Breast epithelium (tissue), 4 donors: ENCODE measurements at places on chromosomes 5 and 9. TPM values are rescaled to one million over a fixed set of nuclear protein-coding genes. Genes with fewer than 3 reads are reported as not detected.

- H3K4me3 ChIP-seq = no peak overlapping the region
- DNase-seq = no peak
- H3K27me3 ChIP-seq = no peaks in the 10 kb centered on the region
- no peaks in the 10 kb centered on the region for H3K4me1 ChIP-seq
- H3K27ac ChIP-seq = no peak overlapping the region
Observed at GRCh38 chr9:4939118-4939561, 45.9 kb upstream of the JAK2 start.

The ADGRD2 gene
- total RNA-seq = 2.9 TPM

The TTC16 gene
- 0.59 TPM for total RNA-seq

The SEMA6A gene
- total RNA-seq = 33.9 TPM

GRCh38 chr5:135492319-135492626, 40.1 kb upstream of the TIFAB start:
- DNase-seq = no peak
- no peaks in the 10 kb centered on the region for H3K4me1 ChIP-seq
- no peaks in the 10 kb centered on the region for H3K27me3 ChIP-seq
- no peaks in the 10 kb centered on the region for H3K36me3 ChIP-seq
- H3K4me3 ChIP-seq = no peak overlapping the region
- peak overlapping the region; percentile 84 for H3K27ac ChIP-seq

DNA sequence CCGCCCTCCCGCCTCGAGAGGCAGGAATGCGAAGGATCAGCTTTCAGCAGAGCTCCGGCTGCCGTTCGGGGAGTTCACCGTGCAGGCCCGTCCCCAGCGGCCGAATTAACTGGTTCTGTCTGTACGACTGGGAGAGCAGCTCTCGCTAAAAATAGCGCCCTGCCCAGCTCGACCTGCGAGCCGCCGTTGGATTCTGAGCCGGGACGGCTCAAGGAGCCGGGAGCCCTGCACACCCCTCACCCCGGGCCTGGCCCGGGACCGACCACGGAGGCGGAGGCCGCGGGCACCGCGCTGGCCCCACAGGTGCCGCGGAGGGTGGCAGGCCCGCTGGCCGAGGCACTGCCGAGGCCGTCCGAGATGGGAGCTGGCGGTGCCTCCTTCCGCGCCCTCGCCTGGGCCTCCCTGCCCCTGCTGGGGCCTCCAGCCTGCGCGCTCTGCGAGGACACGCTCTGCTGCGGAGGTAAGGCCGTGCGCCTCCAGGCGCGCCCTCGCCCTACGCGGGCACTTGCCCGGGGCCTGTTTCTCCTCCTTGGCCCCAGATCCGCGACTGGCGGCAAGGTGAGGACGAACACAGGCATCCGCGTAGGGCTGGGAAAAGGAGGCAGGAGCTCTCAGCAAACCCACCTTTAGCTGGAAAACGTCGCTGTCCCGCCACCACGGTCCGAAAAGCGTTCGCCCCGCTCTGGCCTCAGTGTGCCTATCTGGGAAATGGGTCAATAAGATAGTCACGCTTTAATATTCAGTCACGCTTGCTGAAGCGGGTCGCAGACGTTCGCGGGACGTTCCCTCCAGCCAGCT, 53.1 kb upstream of the DAB2IP start:
- no peaks in the 10 kb centered on the region for H3K36me3 ChIP-seq
- peak overlapping the region; percentile 94 for H3K27ac ChIP-seq
- DNase-seq = peak; percentile 91

DNA sequence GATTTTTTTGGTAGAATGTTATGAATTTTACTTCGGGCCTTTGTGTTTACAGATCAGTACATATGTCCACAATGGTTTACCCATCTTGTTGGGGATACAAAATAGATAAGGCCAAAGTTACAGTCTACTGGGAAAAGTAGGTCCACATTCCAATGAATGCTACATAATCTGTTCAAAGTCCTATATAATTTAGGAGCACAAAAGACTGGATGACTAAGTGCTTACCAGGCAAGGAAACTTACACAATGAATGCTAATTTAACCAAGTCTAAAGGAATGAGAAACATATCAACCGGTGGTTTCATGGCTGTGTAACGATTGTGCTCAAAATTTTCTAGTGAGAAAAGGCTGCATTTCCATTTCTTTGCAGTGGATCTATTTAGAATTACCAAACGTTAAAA, 97.4 kb upstream of the TRPM3 start:
- H3K36me3 ChIP-seq = no peaks in the 10 kb centered on the region
- no peak overlapping the region for H3K27ac ChIP-seq
- no peak overlapping the region for H3K4me3 ChIP-seq
- DNase-seq = no peak

The PRUNE2 gene
- total RNA-seq = 4.6 TPM

The FOXD4L3 gene
- total RNA-seq = not detected

DNA sequence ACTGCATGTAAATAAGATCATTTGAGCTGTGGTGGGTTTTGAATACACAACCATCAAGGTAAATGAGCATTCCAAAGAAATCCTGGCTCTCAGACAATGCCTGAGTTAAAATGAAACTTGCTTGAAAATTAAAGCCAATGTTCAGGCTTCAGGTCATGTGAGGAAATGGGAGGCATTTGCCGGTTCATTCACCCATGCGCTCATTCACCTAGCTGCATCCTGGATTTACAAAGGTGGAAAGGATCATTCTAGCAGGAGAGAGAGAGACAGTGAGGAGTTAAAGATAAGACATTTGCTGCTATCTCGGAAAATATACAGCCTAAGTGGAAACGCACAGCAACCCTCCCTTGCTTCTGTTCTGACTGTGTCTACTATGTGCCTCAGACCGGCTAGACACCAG, 143.8 kb upstream of the KLF4 start:
- no peak overlapping the region for H3K27ac ChIP-seq
- DNase-seq = no peak
- no peak overlapping the region for H3K4me3 ChIP-seq
- H3K27me3 ChIP-seq = no peaks in the 10 kb centered on the region
- no peaks in the 10 kb centered on the region for H3K36me3 ChIP-seq
- H3K4me1 ChIP-seq = no peaks in the 10 kb centered on the region

DNA sequence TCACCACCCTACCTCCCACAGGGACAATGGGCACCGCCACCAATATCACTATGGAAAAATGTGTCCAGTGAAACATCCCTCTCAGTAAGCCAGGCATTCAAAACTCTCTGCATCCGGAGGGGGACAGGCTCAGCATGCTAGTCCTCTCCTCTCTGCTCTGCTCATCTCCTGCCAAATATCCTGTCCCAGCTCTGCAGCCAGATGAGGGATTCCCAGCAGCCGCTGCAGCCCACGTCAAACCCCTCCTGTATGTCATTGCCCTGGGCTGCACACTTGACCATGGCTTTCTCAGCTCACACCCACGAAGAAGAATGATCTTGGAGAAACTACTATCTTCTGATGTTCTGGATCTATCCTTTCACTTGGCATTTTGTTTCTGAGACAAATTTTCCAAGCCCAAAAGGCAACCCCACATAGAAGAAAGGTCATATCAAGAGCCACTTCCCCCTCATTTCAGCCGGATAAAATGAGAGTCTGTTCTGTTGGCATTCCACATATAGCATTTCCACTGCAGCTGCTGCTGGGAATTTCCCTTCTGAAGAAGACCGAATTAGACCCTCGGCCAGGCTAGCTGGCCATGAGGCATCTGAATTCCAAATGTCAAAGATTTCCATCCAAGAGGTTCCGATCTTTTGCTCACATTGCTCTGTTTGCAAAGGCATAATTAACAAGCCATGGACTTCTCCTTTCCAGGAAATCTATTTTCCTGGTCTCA, 338.0 kb downstream of the ACTL7B start:
- no peaks in the 10 kb centered on the region for H3K4me1 ChIP-seq
- H3K36me3 ChIP-seq = no peaks in the 10 kb centered on the region
- H3K27ac ChIP-seq = no peak overlapping the region
- no peak for DNase-seq
- no peaks in the 10 kb centered on the region for H3K27me3 ChIP-seq
- H3K4me3 ChIP-seq = no peak overlapping the region

GRCh38 chr9:133813749-133814585, 75.8 kb upstream of the SARDH start:
- H3K27ac ChIP-seq = no peak overlapping the region
- no peak overlapping the region for H3K4me3 ChIP-seq
- DNase-seq = no peak
- no peaks in the 10 kb centered on the region for H3K4me1 ChIP-seq
- no peaks in the 10 kb centered on the region for H3K27me3 ChIP-seq

The GARIN3 gene
- total RNA-seq = not detected

The LAMC3 gene
- total RNA-seq = 2.1 TPM

The GCNT4 gene
- 2.3 TPM for total RNA-seq

The ZNF483 gene
- 16.4 TPM for total RNA-seq

The AJM1 gene
- 1.0 TPM for total RNA-seq

- no peak overlapping the region for H3K4me3 ChIP-seq
- no peak for DNase-seq
- H3K36me3 ChIP-seq = no peaks in the 10 kb centered on the region
- H3K27me3 ChIP-seq = no peaks in the 10 kb centered on the region
Observed at GRCh38 chr9:125110464-125110863, 32.9 kb downstream of the SCAI start.

DNA sequence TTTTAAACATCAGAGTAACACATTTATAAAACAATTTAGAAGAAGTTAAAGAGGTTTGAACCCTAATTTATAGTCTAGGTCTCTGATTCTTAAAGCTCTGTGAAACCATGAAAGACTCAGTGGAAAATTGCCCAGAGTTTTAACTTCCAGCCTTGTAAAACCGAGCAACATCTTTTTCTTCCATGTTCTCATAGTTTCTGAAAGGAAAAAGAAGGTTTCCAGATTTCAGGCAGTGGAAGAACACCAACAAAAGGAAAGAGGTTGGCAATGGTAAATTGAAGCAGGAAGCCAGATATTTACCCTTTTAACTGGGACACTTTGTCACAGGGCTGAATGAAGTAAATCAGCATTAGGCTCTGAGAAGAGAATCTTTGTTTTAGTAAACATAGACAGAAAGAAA, 1999.3 kb downstream of the MAT2B start:
- no peaks in the 10 kb centered on the region for H3K27me3 ChIP-seq
- no peaks in the 10 kb centered on the region for H3K4me1 ChIP-seq
- no peak overlapping the region for H3K27ac ChIP-seq
- DNase-seq = no peak
- no peak overlapping the region for H3K4me3 ChIP-seq

DNA sequence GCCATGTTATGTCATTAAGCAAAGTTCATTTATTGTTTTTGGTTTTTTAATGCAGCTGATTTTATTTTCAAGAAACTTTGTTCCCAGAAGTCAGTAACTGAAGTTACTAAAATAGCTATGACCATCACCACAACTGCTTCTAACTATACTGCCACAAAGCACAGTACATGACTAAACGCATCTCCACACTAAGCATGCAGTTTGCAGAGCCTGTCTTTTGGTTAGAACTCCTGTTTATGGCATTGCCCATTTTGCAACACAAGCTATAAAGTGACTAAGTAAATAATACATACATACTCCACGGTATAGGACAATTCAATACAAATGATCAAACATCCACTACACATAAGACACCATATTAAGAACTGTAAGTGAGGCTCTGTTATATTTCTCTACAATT, 109.7 kb downstream of the MLLT3 start:
- H3K27me3 ChIP-seq = no peaks in the 10 kb centered on the region
- H3K36me3 ChIP-seq = no peaks in the 10 kb centered on the region
- no peak overlapping the region for H3K4me3 ChIP-seq
- H3K4me1 ChIP-seq = no peaks in the 10 kb centered on the region
